Right lobe of liver (tissue), 6 donors: ENCODE measurements at places on chromosomes 1 and 21. TPM values are rescaled to one million over a fixed set of nuclear protein-coding genes. Genes with fewer than 3 reads are reported as not detected.

Gene GPR25
- not detected for total RNA-seq

- no peak for DNase-seq
- H3K27ac ChIP-seq: no peak overlapping the region
- no peak overlapping the region for H3K4me3 ChIP-seq
- no peaks in the 10 kb centered on the region for H3K36me3 ChIP-seq
- H3K27me3 ChIP-seq: no peaks in the 10 kb centered on the region
These were observed 25.2 kb downstream of the GPR137B start for GRCh38 chr1:236167578-236167977.

Gene CD160
- 0.71 TPM for total RNA-seq

Gene TMPRSS2
- total RNA-seq: 19.3 TPM

- DNase-seq: no peak
- no peaks in the 10 kb centered on the region for H3K27me3 ChIP-seq
- H3K36me3 ChIP-seq: no peaks in the 10 kb centered on the region
- no peaks in the 10 kb centered on the region for H3K4me1 ChIP-seq
- H3K4me3 ChIP-seq: no peak overlapping the region
These were observed 40.8 kb upstream of the RXRG start for GRCh38 chr1:165485716-165486115.

- DNase-seq: no peak
- H3K27ac ChIP-seq: no peak overlapping the region
- H3K36me3 ChIP-seq: no peaks in the 10 kb centered on the region
- no peaks in the 10 kb centered on the region for H3K4me1 ChIP-seq
These were observed 18.5 kb downstream of the SELL start for GRCh38 chr1:169692756-169693460.

DNA sequence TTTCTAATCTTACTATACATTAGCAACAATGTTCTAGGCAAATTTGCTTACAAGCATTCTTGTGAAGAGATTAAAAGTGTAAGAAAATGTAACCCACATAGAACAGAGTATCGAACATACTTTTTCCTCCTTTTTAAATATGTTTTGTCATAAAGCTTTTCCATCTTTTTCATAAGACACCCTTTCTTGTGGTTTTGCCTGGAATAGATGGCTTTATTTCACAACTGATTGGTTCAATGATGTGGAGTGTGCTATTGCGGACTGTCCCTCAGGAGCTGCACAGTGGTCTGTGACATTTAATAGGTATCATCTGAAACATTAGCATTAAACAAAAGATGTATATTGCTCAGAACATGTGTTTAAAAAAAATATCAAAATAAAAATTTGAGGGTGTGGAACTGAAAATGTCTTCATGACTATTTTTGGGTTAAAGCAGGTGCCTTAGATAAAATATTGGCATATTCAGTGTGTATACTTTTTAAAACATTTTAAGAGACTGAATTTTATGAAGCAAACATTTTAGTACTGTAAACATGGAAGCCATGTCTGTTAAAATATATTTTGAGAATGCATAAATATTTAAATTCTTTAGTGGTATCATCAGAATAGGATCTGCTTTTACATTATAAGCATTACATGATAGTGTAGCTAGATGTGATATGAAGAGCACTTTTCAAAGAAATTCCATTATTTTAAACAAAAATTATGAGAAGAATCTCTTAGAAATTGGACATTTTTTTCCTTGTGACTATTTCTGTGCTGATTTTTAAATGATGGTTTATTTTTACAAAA, 48.3 kb upstream of the C1orf146 start:
- H3K4me3 ChIP-seq: no peak overlapping the region
- H3K27me3 ChIP-seq: no peaks in the 10 kb centered on the region
- no peak for DNase-seq
- no peak overlapping the region for H3K27ac ChIP-seq
- no peaks in the 10 kb centered on the region for H3K4me1 ChIP-seq

Gene TLR5
- 2.6 TPM for total RNA-seq

DNA sequence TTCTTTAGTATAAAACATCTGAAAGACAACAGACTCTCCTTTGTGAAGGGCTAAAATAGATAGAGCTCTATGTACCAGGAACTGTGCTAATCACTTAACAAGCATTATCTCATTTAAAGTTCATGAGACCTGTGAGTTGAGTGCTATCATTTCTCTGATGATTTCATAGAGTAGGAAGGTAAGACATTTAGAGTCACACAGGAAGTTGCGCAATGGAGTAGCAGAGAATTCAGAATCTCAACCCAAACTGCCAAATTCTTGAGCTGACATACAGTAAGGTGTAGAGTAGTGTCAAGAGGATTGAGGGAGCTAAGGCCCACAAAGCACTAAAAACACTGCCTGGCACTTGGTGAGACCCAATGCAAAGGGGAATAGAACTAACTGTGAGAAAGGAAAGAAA, 384.3 kb downstream of the NTNG1 start:
- H3K4me3 ChIP-seq: no peak overlapping the region
- no peaks in the 10 kb centered on the region for H3K36me3 ChIP-seq
- H3K27me3 ChIP-seq: no peaks in the 10 kb centered on the region

DNA sequence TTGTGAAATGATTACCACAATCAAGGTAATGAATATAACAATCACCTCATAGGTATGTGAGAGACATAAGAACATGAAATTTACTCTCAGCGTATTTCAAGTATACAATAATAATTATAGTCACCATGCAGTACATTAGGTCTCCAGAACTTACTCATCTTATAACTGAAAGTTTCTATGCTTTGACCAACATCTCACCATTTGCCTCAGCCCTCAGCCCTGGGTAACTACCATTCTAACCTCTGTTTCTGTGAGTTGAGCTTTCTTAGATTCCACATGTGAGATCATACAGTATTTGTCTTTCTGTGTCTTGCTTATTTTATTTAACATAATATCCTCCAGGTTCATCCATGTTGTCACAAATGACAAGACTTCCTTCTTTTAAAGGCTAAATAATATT, 57.3 kb downstream of the AGO3 start:
- no peaks in the 10 kb centered on the region for H3K36me3 ChIP-seq
- H3K4me1 ChIP-seq: no peaks in the 10 kb centered on the region
- H3K27me3 ChIP-seq: no peaks in the 10 kb centered on the region
- no peak for DNase-seq
- no peak overlapping the region for H3K27ac ChIP-seq

- H3K27ac ChIP-seq: no peak overlapping the region
- no peaks in the 10 kb centered on the region for H3K4me1 ChIP-seq
- DNase-seq: no peak
- H3K4me3 ChIP-seq: no peak overlapping the region
- no peaks in the 10 kb centered on the region for H3K36me3 ChIP-seq
These were observed 39.5 kb upstream of the CASZ1 start for GRCh38 chr1:10835822-10836421.

Gene OVAAL
- not detected for total RNA-seq

Gene CTSK
- total RNA-seq: 3.8 TPM

- peak overlapping the region; percentile 40 for H3K4me3 ChIP-seq
- H3K36me3 ChIP-seq: no peaks in the 10 kb centered on the region
- H3K27me3 ChIP-seq: no peaks in the 10 kb centered on the region
- no peaks in the 10 kb centered on the region for H3K4me1 ChIP-seq
These were observed 128.1 kb downstream of the MRPS6 start for GRCh38 chr21:34201481-34201858.

Gene PCAT6
- total RNA-seq: 0.86 TPM

Gene LCE2C
- not detected for total RNA-seq

Gene POU3F1
- total RNA-seq: not detected

GRCh38 chr1:58231204-58231603, 315.3 kb downstream of the OMA1 start:
- no peaks in the 10 kb centered on the region for H3K27me3 ChIP-seq
- no peaks in the 10 kb centered on the region for H3K4me1 ChIP-seq
- no peak overlapping the region for H3K4me3 ChIP-seq
- H3K36me3 ChIP-seq: no peaks in the 10 kb centered on the region
- no peak overlapping the region for H3K27ac ChIP-seq
- no peak for DNase-seq

Gene PLA2G2D
- not detected for total RNA-seq

DNA sequence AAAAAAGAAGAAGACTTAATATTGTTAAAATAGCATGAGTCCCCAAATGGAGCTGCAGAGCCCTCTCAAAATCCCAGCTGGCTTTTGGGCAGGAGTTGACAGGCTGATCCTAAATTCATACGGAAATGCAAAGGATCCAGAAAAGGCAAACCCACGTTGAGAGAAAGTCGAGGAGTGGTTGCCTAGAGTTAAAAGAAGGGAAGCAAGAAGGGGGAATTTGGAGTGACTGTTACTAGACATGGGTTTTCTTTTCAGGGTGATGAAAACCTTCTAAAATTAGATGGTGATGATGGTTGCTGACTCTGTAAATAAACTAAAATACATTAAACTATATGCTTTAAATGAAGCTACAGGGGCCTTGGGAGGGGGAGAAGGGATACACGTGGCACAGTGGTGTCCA, 1.6 kb downstream of the DNMT3L start:
- no peaks in the 10 kb centered on the region for H3K27me3 ChIP-seq
- DNase-seq: no peak
- H3K36me3 ChIP-seq: no peaks in the 10 kb centered on the region
- no peak overlapping the region for H3K4me3 ChIP-seq

- H3K27me3 ChIP-seq: no peaks in the 10 kb centered on the region
- peak; percentile 60 for DNase-seq
- no peak overlapping the region for H3K27ac ChIP-seq
- H3K4me1 ChIP-seq: no peaks in the 10 kb centered on the region
- no peak overlapping the region for H3K4me3 ChIP-seq
These were observed 19.2 kb upstream of the PEF1 start for GRCh38 chr1:31663622-31664452.

Gene C1QB
- 69.8 TPM for total RNA-seq

GRCh38 chr21:35107520-35107919, 58.4 kb upstream of the RUNX1 start:
- no peak overlapping the region for H3K27ac ChIP-seq
- no peak overlapping the region for H3K4me3 ChIP-seq
- no peaks in the 10 kb centered on the region for H3K36me3 ChIP-seq
- no peak for DNase-seq
